ENCODE measurements at places on chromosomes 11 and 22.

DNA sequence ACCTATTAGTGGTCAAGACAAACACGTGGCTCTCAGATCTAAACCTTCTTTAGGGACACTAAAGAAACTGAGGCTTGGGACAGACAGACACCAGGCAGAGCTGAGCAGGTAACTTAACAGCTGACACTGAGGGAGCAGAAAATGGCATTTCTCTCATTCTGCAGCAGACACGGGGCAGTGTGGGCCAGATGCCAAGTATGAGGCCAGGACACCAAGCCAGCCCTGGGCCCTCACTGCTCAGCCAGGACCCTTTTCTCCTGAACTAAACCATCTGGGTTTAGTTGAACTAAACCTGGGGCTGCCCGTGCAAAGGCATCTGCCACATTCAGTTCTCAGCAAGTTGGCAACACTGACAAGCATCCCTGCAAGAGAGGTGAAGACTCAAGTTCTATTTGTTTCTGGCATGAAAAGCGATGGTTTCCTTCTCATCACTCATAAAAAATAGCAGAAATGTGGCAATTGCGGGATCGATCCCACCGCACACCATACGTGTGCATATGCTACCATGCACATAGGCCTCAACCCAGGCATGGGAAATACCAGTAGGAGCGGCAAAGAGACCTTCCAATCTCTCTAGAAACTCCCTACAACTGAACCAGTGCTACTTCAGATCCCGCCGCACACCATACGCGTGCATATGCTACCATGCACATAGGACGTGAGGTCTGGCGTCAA, 100.1 kb upstream of the BID start:
- peaks cover 5% of the 10 kb centered on the region for H3K4me1 ChIP-seq
- no peak overlapping the region for H3K4me3 ChIP-seq
- H3K27me3 ChIP-seq: no peaks in the 10 kb centered on the region
- no peak for DNase-seq
- H3K36me3 ChIP-seq: peaks cover 31% of the 10 kb centered on the region

GRCh38 chr11:75140269-75141138, 10.4 kb upstream of the SLCO2B1 start:
- H3K4me3 ChIP-seq: no peak overlapping the region
- peak; percentile 78 for DNase-seq
- no peaks in the 10 kb centered on the region for H3K36me3 ChIP-seq
- peaks cover 19% of the 10 kb centered on the region for H3K27me3 ChIP-seq
- H3K4me1 ChIP-seq: peaks cover 20% of the 10 kb centered on the region

GRCh38 chr22:50699001-50699755, 26.6 kb downstream of the SHANK3 start:
- no peak overlapping the region for H3K4me3 ChIP-seq
- no peaks in the 10 kb centered on the region for H3K4me1 ChIP-seq
- no peak overlapping the region for H3K27ac ChIP-seq

GRCh38 chr11:11296434-11296833, 56.6 kb downstream of the CSNK2A3 start:
- no peak for DNase-seq
- H3K27ac ChIP-seq: no peak overlapping the region

- H3K4me3 ChIP-seq: no peak overlapping the region
- peaks cover 1% of the 10 kb centered on the region for H3K36me3 ChIP-seq
- H3K27ac ChIP-seq: no peak overlapping the region
- H3K4me1 ChIP-seq: no peaks in the 10 kb centered on the region
These were observed 145.4 kb downstream of the NECTIN1 start for GRCh38 chr11:119583585-119583984.

- no peaks in the 10 kb centered on the region for H3K36me3 ChIP-seq
- H3K4me3 ChIP-seq: peak overlapping the region; percentile 68
- DNase-seq: no peak
- H3K27me3 ChIP-seq: peaks cover 7% of the 10 kb centered on the region
- H3K27ac ChIP-seq: no peak overlapping the region
These were observed 1.4 kb upstream of the GNAZ start for GRCh38 chr22:23068832-23069385.

Data from memory B cell (primary cell).